ENCODE measurements at places on chromosomes 2 and 18.

- no peak for DNase-seq
These were observed 54.8 kb upstream of the MSTN start for GRCh38 chr2:190117305-190117704.

GRCh38 chr2:105860567-105860966 lies 115.9 kb downstream of the NCK2 start:
- no peak for DNase-seq

GRCh38 chr2:181153886-181154285 lies 173.5 kb downstream of the UBE2E3 start:
- DNase-seq, result no peak

GRCh38 chr2:62826141-62826540 lies 120.6 kb downstream of the EHBP1 start:
- DNase-seq, result no peak

GRCh38 chr2:15939854-15940660 lies at the start of gene MYCN:
MYCN (plus strand) TSS chr2:15940550; CDS start chr2:15942065, 1,515 bp downstream.
- DNase-seq, result no peak

DNA sequence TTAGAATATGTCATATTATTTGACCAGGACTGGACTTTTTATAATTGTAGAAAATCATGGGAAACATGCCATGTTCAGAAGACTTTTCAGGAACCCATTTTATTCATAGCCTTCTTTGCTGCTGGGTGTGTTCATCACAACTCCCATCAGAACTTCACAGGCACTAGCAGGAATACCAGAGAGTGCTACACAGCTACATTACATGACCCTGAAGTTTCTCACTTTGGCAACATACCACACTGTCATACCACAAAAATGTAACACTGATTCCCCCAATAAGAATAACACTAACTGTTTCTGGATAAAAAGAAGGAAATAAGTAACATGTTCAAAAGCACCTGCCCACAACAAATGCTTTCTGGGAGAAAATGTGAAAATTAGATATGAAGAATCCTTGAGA lies 405.4 kb downstream of the CDH2 start:
- no peak for DNase-seq

DNA sequence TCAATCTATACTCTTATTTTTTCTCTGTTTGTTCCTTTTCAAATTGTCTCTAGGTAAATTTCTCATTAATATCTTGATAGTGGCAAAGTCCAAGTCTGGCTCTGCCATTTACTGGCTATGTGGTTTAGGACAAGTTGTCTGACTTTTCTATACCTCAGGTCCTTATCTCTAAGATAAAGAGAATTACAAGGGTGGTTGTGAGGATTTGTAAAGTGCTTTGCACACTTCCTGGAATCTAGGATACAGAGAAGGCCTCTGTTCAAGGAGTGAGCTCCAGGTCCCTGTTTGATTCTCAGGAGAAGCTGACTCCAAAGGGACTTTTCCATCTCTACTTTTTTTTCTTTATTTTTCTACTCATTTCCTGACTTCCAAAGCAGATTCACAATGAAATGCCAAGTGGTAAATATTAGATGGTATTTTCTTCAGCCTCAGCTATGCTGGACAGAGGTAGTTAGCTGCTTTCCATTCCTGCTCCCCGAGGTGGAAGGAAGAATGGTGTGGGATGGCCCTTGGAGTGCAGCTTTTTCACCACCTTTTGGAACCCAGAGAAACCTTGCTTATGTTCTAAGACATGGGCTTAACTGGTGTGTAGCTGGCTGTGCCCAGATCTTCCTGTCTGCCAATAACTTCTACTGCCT lies 90.5 kb downstream of the GALNT1 start:
- DNase-seq, result no peak
